ENCODE measurements at places on chromosomes 5 and 9. TPM values are rescaled to one million over a fixed set of nuclear protein-coding genes. Genes with fewer than 3 reads are reported as not detected.
A peak's percentile ranks its signal among the peaks of the same experiment; 100 is the strongest.

DNA sequence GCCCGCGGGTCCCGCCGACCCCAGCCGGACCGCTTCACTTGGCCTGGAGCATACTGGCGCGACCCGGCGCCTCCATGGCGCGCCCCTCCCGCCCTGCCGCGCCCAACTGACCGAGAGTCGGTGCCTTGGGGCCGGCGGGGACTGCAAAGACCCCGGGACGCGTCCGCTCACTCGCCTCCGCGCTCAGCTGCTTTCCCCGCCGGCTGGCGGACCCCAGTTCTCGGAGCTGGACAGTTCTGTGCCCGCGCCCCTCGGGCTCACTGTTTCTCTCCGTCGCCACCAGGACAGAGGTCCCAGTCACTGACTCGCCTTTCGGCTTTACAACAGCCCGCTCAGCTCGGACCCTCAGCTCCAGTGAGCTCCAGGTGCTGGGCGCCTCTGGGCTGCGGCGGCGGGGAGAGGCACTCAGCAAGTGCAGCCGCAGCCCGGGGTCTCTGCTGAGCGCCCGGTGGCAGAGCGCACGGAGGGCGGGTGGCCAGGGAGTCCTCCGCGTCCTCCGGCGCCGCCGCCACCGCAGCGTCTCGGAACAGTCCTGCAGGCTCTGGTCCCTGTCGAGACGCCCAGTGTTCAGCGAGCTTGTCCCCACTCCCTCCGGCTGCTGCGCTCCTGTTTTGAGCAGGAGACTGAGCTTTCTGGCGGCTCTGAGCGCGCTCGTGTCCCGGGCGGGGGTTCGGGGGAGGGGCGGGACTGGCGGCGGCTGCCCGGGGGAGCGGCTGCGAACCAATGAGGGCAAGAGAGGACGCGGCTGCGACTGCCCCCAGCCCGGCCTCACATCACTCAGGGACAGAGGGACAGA, at the start of gene SMIM32:
Gene SMIM32 (minus strand): TSS at position 637 of the 796 bp plus-strand sequence. CDS start 638 bp downstream, outside the sequence.
- peak; percentile 52 for DNase-seq

GRCh38 chr5:36414869-36415282, 113.2 kb upstream of the RANBP3L start:
- peak; percentile 53 for DNase-seq

GRCh38 chr5:43314724-43315123, 1.5 kb upstream of the HMGCS1 start:
- DNase-seq, result no peak

DNA sequence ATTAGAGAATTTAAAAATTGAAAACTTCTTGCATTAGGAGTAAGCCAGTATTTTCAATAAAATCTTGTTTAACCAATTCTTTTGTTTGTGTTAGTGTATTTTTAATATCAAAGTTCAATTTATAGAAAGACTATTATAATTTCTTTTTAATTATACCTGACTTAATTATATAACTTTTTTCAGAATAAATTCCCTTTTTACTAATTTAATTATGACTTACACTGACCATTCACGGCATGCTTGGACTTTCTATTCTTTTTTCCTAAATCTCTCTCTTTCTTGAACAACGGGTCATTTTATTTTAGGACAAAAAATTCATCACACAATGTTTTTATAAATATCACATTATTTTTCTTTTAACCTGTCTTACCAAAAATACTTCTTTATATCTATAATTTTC, 555.3 kb upstream of the PTGER4 start:
- DNase-seq, result peak; percentile 14

ADAMTSL2 gene
- not detected for total RNA-seq

PCA3 gene
- not detected for total RNA-seq

ZBTB5 gene
- 13.7 TPM for total RNA-seq
